ENCODE measurements at places on chromosomes 11 and 22. TPM values are rescaled to one million over a fixed set of nuclear protein-coding genes. Genes with fewer than 3 reads are reported as not detected.

GRCh38 chr11:96704847-96705246 is 315.0 kb downstream of the JRKL start:
- DNase-seq, result no peak

The NRIP3 gene
- 9.9 TPM for total RNA-seq

DNA sequence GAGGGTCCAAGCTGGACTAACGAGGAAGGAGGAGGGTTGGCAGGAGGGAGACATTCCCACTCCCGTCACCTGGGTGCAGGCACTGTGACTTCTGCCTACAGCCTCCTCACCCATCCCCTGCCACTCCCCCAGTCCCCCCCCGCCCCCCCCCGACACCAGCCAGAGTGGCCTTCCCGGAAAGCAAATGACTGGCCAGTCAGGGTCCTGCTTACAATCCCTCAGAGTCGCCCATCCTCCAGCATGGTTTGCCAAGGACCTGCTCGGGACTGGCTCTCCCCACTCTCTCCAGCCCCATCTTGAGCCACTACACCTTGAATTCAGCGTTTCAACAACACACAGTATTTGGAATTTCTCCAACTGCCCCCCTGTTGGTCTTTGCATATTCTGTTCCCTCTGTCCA is 59.6 kb downstream of the THAP12 start:
- no peak for DNase-seq

The SMC1B gene
- 0.11 TPM for total RNA-seq

- no peak for DNase-seq
Observed at GRCh38 chr22:26416670-26417276, 12.3 kb upstream of the ASPHD2 start.

All from spinal cord (tissue), 10 donors.